ENCODE measurements at places on chromosomes 4 and X.

DNA sequence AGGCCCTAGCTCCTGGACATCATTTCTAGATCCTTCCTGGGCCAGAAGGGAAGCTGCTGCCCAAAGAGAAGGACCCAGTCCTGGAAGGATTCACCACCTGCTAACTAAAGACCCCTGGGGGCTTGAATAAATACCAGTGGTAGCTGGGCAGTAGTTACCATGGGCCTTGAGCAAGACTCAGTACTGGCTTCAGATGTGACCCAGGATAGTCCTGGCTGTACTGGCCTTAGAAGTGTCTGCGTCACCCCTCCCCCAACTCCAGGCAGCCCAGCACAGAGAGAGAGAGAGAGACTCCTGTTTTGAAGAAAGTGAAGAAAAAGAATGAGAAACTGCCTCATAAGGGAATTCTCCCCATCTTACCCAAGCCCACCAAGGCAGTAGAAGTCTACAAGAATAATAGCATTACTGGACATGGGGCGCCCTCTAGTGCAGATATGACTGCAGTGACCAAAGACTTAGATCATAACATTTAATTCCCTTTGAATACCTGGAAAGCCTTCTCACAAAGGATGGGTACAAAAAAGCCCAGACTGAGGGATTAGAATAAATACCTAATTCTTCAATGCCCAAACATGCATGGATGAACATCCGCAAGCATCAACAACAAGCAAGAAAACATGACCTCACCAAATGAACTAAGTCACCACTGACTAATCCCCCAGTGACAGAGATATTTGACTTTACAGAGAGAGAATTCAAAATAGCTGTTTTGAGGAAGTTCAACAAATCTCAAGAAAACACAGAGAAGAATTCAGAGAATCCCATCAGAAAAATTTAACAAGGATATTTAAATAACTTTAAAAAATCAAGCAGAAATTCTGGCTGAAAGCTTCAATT lies 171.8 kb downstream of the HNRNPD start:
- peak; percentile 8 for DNase-seq

DNA sequence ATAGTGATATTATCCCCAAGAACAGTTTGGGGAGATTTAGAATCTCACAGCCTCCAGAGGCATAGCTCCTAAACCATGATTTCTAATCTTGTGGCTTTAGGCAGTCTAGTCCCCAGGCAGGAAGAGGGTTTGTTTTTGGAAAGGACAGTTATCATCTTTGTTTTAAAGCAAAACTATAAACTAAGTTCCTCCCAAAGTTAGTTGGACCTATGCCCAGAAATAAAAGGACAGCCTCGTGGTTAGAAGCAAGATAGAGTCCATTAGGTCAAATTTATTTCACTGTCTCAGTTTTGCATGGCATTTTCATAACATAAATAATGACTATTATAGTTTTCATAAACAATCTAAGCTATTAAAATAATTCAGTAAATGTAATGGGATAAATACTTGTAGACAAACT lies 120.5 kb downstream of the MAGEC2 start:
- no peak for DNase-seq

DNA sequence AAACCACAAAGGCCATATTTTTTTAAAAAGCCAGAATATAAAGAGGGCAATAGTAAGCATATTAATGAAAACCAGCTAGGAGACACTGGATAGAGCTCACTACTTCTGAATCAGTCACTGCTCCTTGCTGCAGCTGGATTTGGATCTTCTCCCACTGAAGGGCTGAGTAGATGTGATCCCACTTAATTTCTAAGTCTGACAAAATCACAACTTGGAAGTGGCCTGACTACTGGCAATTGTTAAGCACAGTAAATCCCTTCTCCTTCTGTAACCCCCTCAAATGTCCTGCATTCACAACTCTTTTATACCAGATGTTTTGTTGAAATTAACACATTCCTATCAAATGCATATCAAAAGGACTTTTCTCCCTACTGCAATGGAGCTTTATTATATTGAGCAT lies 72.9 kb downstream of the AMMECR1 start:
- DNase-seq = no peak

DNA sequence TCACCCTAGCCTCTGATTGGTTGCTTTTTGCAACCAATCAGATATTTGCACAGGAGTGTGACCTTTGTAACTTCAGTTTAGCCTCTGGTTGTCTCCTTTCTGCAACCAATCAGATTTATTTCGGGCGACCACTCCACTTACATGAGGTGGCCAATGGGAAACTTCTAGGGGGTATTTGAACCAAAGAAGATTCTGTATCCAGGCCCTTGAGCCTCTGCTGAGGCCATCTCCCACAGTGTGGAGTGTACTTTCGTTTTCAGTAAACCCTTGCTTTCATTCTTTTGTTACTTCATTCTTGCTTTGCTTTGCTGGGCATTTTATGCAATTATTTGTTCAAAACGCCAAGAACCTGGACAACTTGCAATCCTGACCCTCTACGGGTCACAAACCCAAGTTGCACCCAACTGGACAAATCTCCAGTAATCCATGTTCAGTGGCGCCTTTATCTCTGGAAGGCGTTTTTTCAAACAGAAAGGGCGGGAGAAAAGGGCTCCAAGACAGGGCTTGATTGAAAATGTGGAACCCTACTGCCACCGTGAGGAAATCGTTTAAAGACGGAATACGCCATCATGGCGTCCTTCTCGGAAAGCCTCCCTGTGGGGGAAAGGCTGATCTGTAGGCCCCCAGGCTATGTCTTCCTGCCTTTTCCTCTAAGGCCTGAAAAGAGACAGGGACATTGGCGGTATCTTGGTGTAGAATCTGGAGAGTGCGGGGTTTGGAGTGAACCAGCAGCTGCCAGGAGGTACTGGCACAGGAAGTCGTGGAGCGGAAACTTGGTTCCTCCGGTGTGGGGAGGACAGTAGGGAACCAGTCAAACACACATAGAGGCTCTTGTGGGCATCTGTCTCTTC lies 184.6 kb downstream of the OR13H1 start:
- no peak for DNase-seq

DNA sequence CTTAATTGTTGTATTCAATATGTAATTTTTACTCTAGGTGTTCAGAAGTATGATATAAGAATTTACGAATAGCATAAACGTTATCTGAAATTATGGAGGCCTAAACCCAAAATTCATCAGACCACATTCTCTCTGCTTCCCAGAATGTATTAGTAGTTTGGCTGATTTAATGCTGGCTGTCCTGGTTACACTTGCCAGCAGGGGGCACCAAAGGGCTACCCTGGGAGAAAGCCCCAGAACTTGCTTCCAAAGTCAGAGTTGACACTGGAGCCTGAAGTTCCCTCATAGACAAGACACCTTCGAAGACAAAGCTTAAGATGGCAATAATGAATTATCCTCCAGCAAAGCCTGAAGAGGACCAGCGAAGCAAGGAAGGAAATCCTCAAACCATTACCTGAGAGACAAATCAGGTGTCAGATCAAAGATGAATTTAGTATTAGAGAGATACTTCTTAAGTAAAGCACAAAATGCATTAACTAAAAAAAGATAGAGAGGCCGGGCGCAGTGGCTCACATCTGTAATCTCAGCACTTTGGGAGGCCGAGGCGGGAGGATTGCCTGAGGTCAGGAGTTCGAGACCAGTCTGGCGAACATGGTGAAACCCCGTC lies 11.3 kb upstream of the ANOS1 start:
- DNase-seq = no peak

DNA sequence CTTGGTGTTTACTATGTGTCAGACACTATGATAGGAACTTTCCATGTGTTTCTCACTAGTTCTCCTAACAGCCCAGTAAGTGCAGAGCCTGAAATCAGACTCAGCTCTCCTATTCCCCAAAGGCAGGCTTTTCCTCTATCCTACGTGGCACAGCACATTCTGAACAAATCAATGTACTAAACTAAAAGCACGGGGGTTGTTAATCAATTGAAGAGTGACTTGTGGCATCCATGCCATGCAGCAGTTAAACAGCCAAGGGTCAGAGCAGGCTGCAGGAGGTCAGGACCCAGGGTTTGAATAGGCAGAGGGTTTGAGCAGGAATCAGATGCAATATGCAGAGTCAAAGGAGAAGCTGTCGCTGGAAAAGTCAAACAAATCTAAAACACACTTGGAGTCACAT lies 289.7 kb upstream of the LDB2 start:
- DNase-seq = no peak

- no peak for DNase-seq
Observed at GRCh38 chr4:110034026-110034393, 121.3 kb downstream of the EGF start.

GRCh38 chr4:182877326-182877883 lies 39.8 kb downstream of the DCTD start:
- no peak for DNase-seq

GRCh38 chr4:130659320-130659719 lies 1563.4 kb downstream of the C4orf33 start:
- no peak for DNase-seq

GRCh38 chr4:1565598-1566295 lies 118.4 kb downstream of the FAM53A start:
- no peak for DNase-seq

DNA sequence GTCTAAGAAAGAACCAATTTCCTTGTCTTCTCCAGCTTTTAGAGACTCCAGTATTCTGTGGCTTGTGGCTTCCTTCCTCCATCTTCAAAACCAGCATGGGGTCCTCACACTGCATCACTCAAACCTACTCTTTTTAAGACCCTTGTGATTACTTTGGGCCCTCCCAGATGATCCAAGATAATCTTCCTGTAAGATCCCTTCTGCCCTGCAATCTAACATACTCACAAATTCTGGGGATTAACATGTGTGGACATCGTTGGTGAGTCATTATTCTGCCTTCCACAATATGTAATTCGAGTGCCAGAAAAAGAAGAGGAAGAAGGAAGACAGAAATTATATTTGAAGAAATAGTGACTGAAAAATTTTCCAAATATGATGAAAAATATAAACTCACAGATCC lies 47.9 kb downstream of the BEND4 start:
- DNase-seq = peak; percentile 15

DNA sequence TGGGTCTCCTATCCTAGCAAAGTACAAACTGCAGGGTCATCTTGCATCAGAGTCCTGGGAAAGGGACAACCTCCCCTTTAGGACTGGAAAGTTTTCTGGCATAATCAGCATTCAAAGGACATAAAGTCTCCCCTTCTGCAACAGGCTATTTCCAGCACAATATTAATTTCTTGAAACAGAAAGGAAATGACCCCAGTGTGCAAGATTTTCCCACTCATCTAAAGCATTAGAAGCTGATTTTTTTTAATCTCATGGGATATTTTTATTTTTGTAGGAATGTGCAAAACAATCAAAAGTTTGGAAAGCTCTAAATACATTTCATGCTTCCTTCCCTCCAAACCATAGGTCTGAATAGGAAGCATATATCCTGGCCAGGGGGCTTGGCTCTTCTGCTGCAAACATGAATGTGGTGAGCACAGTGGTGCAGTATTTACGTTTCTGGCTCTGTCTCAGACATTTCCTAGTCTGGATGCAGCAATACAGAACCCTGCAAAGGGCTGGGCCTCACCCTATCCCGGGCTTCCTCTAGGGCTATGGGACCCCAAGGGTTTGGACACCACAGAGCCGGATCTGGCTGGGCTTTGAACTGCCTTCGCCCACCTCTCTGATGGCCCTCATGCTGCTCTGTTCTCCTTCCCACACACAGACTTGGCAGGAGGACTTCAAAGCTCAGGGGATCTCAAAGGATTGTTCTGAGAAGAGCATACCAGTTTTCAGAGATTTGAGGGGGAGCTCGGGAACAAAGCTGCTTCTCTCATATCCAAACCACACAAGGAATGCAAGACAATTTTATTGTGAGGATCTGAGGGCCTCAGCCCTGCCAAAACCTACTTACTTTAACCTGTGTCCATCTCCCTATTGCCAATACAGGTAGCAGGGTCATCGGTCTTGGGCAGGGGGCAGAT lies 64.9 kb downstream of the POLR2B start:
- no peak for DNase-seq

DNA sequence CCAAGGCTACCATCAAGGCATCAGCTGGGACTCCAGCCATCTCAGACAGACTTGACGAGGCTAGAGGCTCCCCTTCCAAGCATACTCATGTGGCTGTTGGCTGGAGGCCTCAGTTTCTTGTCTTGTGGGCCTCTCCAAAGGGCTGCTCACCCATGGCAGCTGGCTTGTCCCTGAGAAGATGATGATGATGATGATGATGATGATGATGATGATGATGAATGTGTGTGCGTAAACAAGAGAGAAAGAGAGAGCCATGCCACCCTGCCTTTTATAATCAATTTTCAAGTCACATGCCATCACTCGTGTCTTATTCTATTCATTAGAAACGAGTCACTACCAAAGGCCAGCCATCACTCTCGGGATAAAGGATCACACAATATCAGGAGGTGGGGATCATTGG lies 60.5 kb upstream of the ADGRG2 start:
- no peak for DNase-seq

GRCh38 chr4:158208963-158209640 lies 1.2 kb upstream of the TMEM144 start:
- no peak for DNase-seq

GRCh38 chrX:41666251-41666650 lies 22.5 kb upstream of the GPR34 start:
- DNase-seq = no peak

DNA sequence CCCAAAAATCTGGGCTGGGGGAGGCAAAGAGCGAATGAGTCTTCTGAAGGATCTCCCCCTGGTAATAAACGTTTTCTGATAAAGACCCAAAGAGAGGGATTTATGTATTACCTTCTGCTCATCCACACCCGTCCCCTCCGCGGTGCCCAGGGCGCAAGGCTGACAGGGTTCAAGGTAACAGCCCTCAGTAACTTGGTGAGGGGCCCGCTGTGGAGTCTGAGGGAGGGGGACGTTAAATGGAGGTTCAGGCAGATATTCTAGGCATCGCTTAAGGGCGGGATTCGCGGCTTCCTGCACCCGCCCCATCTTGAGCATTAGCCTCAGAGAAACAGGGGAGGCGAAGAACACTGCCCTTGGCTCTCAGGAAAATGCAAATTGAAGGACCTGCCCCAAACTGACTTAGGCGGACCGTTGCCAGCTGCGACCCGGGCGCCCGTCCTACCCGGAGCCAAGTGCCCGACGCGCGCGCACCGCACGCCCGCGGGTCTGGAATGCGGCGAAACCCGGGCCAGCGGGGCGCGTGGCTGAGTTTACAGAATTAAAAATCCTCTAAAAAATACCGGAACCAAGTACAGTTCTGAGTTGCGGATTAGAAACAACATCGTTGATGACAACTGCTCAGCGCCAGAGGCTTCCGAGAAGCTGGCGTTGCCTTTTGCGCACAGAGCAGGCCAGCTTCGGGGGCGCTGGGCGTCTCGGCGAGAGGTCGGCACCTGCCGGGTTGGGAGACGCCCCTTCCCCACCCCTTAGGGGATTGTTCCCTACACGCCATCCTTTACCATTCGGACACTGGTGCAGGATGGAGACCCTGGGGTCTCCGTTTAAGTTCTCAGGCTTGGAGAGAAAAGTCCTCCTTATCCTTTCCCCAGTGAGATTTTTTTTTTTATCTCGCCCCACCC lies 2.8 kb downstream of the HELT start:
- DNase-seq = no peak
